SJSA1 (cell line): ENCODE measurements at places on chromosomes 5 and 9. TPM values are rescaled to one million over a fixed set of nuclear protein-coding genes. Genes with fewer than 3 reads are reported as not detected.

Gene MOCS2
- total RNA-seq, result 70.1 and 112 TPM in 2 replicates

Gene ARHGAP26
- 7.6 and 10.2 TPM in 2 replicates for total RNA-seq

Gene PTTG1
- total RNA-seq, result 659 and 829 TPM in 2 replicates

Gene CSF2
- 0.68 TPM in 1 of 2 replicates, not detected in the other for total RNA-seq

Gene ARL15
- total RNA-seq, result 15.4 and 19.5 TPM in 2 replicates

Gene GM2A
- total RNA-seq, result 16.7 and 27.4 TPM in 2 replicates

Gene SIT1
- total RNA-seq, result not detected in 2 replicates

Gene ZFAND5
- 47.4 and 90.3 TPM in 2 replicates for total RNA-seq

Gene ANGPTL2
- total RNA-seq, result 3.3 and 3.8 TPM in 2 replicates

Gene CAMK2A
- total RNA-seq, result not detected in 2 replicates

Gene NCBP1
- 42.8 and 43.7 TPM in 2 replicates for total RNA-seq

Gene HAPLN1
- total RNA-seq, result 1.2 and 3.3 TPM in 2 replicates

Gene ECM2
- 2.2 and 4.9 TPM in 2 replicates for total RNA-seq

Gene MAP1B
- total RNA-seq, result 93.8 and 195 TPM in 2 replicates

Gene TTC16
- total RNA-seq, result not detected in 2 replicates

Gene FAXDC2
- total RNA-seq, result 0.32 TPM in 1 of 2 replicates, not detected in the other

Gene ABO
- total RNA-seq, result not detected in 2 replicates

Gene AGXT2
- total RNA-seq, result not detected in 2 replicates

Gene TAS2R1
- total RNA-seq, result not detected in 2 replicates

Gene TRIP13
- total RNA-seq, result 108 TPM in 2 replicates

Gene DMRTA1
- 0.25 and 1.1 TPM in 2 replicates for total RNA-seq

Gene PALM2AKAP2
- 18.2 and 35.7 TPM in 2 replicates for total RNA-seq

Gene OTULINL
- 0.58 and 1.4 TPM in 2 replicates for total RNA-seq
